Ovary (tissue), 10 donors: ENCODE measurements at places on chromosomes 6 and 20.

- no peak for DNase-seq
Observed at GRCh38 chr6:164128101-164128500, 713.6 kb downstream of the QKI start.

- no peak for DNase-seq
Observed at GRCh38 chr6:126439040-126439439, 99.1 kb downstream of the CENPW start.

DNA sequence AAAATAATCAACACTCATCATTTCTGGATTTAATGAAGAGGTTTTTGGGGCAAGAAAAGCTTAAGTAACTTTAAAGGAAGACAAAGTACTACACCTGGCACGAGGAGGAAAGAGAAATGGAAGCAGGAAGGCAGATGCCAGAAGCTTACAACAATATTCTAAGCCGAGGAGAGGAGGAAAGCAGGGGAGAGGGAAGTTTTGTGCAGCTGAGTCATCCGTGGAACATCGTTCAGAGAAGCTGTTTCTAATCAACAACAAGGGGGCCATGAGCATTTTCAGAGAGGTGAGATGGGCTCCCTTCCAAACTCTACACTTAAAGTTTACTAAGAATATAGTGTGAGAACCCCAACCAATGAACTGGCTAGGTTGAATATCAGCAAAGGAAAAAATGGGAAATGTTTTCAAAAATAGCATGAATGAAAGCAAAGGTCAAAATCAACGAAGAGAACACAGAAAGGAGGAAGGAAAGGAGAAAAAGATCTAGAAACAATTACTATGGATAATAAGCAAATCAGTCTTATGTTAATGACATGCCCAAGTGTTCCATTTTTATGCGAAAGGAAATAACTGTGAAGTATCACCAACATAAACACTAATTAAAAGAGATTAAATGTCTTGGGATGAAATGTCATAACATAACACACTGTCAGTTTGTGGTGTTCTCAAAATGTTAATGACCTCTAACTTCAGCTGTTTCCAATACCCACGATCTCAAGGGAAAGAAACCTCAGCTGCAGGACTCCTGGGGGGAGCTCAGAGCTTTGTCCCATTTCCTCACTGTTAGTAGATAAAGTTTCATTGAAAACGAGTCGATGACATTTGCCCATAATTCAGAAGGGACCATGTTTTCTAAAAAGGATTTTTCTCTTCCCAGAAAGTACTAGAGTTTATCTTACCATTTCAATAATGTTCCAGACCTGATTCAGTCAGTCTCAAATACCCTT lies 203.4 kb upstream of the STXBP5 start:
- no peak for DNase-seq

- DNase-seq: peak; percentile 41
Observed at GRCh38 chr6:144582939-144583613, 297.9 kb downstream of the UTRN start.

DNA sequence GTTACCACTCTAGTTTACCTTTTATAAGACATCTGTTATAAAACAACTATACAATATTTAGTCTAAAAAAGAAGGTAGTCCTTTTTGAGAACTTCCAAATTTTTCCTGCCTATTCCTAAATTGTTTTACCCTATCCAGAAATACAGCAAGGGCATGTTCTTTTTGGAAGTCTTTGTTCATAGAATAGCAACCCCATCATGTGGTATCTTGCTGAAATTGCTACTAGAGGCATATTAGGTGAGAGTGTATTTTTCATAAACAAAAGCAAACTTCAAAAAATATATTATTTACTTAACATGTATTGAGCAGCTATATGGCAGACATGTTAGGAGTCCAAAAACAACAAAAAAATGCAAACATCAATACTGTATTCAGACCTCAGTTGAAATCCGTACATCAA lies 371.8 kb upstream of the NRSN1 start:
- no peak for DNase-seq

- no peak for DNase-seq
Observed at GRCh38 chr6:90008908-90009501, 114.7 kb downstream of the GJA10 start.

- no peak for DNase-seq
Observed at GRCh38 chr6:43842231-43842794, 72.3 kb downstream of the VEGFA start.

DNA sequence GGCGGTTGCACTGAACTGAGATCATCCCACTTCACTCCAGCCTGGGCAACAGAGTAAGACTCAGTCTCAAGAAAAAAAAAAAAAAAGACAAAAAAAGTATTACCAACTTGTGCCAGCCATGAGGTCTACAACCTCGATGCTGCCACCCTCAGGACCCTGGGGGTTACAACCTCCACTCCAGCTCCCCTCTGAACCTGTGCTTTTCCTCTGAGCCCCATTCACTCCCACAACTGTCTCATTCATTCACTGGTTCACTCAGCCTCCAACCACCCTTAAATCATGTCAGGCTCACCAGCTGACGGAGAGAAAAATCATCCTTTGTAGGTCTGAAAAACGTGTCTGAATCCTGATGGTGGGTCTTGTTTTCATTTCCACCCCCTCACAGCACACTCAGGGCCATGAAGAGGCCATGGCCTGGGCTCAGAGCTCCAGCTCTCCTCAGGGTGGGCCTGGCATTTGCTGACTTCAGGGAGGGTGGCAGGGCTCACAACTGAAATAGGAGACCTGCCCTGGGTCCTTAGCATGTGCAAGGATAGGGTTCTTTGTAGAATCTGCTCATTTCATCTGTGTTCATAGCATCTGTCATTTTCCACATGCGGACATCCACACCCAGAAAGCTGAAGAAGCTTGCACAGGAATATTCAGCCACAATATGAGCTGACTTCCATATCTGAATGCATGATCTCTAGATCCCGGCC lies 1.9 kb upstream of the ULBP1 start:
- DNase-seq: no peak

DNA sequence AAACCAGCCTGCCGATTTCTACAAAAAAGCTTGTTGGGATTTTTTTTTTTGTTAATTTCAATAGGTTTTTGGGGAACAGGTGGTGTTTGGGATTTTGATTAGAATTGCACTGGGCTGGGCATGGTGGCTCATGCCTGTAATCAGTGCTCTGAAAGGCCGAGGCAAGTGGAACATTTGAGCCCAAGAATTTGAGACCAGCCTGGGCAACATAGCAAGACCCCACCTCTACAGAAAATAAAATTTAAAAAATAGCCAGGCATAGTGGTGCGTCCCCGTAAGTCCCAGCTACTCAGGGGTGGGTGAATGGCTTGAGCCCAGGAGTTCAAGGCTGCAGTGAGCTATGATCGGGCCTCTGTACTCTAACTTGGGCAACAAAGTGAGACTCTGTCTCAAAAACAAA lies 40.5 kb upstream of the ASF1A start:
- no peak for DNase-seq

GRCh38 chr6:108751851-108752732 lies 96.1 kb upstream of the ARMC2 start:
- peak; percentile 79 for DNase-seq

GRCh38 chr6:145829102-145829501 lies 14.5 kb upstream of the FBXO30 start:
- no peak for DNase-seq

DNA sequence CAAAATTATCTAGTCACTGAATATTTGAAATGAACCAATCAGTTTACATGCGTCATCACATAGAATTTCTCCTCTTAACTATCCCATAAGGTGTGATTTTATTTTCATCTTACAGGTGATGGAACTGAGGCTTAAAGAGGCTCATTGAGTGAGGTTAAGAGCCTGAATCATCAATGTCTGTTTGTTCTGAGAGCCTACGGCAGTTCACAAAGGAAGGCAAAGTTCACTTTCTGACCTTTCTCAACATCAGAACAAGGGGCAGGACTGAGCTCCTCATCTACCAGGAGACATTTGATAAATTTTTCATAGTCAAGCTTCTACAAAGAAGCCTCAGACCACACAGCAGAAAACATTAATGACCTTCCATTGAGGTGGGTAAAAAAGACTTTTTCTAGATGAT lies 54.9 kb upstream of the OLIG3 start:
- no peak for DNase-seq

- no peak for DNase-seq
Observed at GRCh38 chr6:103707596-103708325, 1152.0 kb downstream of the HACE1 start.

DNA sequence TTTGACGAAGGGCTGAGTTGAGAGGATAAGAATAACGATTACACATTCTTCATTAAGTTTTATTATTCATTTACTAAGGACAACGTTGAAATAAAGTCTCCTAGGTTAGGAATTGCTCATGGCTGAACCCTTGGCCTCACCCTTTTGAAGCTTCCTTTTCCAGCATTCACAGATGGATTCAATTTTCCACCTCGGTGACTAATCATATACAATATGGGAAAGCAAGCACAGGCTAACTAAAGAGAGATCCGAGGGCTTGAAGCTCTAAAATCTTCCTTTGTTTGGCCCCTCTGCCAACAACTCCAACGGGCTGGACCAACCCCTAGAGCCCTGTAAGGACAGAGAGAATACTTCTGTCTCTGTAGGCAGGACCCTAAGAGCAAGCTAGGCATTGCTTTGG lies 159.5 kb downstream of the SOD2 start:
- no peak for DNase-seq

- DNase-seq: no peak
Observed at GRCh38 chr6:142152746-142153145, 5.7 kb downstream of the VTA1 start.

- DNase-seq: no peak
Observed at GRCh38 chr6:138004430-138005287, 102.6 kb downstream of the PERP start.

DNA sequence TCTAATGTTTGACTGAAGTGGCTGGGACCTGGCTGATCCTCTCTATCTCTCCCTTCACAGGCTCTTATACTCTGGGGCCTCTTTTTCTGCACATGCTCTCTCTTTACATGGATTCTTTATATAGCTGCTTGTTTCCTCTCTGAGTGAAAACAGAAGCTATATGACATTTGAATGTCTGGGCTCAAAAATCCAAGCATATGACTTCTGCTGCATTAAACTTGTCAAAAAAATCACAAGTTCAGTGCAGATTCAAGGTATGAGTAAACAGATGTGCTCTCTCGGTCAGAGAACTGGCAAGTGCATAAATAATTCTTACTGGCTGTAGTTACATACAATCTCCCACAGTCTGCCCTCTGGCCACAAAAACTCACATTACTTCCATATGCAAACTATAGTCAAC lies 96.6 kb downstream of the LCA5 start:
- no peak for DNase-seq

GRCh38 chr6:90072935-90073464 lies 178.7 kb downstream of the GJA10 start:
- no peak for DNase-seq

GRCh38 chr6:4018924-4019236 lies 60.1 kb downstream of the FAM217A start:
- DNase-seq: no peak

DNA sequence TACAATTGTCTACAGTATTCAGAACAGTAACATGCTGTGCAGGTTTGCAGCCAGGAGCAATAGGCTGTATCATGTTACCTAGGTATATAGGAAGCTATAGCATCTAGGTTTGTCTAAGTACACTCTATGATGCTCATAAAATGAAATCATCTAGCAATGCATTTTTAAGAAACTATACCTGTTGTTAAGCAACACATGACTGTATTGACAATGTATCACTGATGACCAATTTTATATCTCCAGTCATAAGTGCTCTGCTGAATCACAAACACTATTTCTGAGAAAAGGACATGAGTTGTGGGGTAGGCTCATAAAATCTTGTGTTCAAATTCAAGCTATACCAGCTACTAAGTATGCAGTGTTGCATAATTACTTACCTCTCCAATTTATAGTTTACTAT lies 501.3 kb downstream of the CD109 start:
- no peak for DNase-seq

- no peak for DNase-seq
Observed at GRCh38 chr6:19860235-19860877, 23.2 kb downstream of the ID4 start.

DNA sequence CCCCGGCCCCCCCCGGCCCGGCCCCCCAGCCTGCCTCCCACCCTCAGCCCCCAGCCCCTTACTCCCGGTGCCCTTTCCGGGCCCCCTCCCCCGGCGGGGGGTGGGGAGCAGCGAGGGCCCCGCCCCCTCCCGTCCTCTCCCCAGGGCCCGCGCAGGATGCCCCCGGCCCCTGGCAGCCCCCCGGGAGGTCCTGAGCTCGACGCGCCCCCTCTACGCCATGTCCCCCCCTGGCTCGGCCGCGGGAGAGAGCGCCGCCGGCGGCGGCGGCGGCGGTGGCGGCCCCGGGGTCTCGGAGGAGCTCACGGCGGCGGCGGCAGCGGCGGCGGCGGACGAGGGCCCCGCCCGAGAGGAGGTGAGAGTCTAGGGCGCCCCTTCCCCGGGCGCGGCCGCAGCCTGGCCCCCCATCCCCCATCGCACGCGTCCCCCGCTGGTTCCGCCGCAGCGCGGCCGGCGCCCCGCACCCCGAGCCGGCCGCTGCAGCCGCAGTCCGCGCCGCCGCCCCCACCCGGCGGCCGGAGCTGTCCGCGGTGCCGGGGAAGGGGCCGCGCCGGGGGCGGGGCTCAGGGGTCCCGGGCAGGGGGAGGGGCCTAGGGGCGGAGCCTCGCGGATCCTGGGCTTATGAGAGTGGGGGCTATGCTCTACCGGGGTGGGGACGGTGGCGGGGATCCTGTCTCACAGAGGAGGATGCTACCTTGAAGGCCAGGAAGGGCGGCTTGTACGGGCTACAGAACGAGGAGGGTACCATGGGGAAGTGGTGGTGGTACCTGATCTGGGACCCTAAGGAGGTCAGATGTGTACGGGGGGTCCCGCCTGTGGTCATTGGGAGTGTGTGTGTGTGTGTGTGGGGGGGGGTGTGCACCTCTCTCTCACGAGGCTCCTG lies 516 bp downstream of the TMEM151B start:
- no peak for DNase-seq

- DNase-seq: peak; percentile 40
Observed at GRCh38 chr6:45504947-45505346, 127.2 kb upstream of the SUPT3H start.

GRCh38 chr6:55833284-55833683 lies 42.1 kb downstream of the BMP5 start:
- DNase-seq: no peak

DNA sequence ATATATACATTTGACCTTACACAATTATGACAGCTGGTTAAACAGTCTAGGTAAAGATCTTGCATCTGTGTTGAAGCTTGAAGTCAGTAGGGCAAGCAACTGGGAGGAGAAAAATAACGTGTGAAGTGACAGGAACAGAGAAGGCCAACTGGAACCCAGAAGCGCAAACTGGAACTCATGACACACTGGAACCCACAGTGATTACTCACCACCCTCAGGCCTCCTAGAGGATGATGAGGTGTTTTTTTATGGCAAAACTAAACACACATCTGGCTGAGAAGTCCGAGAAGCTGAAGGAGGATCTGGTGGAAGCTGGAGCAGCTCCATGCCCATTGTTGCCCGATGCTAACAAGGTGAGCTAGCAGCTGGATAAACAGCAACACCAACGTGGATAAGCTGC lies 108.1 kb downstream of the TMEM200A start:
- DNase-seq: no peak

- no peak for DNase-seq
Observed at GRCh38 chr6:82143041-82143481, 104.5 kb downstream of the IBTK start.

DNA sequence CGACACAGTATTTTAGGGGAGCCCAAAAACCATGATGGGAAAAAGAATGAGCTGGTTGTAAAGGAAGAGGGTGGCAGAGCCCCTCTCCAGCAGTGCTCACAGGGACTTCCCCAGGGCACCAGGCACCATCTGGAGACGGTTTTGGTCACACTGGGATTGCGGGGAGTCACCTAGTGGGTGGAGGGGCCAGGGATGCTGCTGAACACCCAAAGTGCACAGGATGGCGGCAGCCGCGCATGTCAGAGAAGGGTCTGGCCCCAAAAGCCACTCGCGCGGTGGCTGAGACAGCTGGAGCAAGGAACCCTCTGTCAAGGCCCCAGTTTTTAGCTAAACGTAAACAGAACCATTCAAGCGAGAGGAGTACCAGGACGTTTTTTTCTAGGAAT lies 10.8 kb downstream of the CTSZ start:
- DNase-seq: no peak
